ENCODE measurements at places on chromosomes 13 and 19.

- DNase-seq: no peak
Observed at GRCh38 chr13:33026489-33027152, 10.4 kb downstream of the KL start.

- DNase-seq: no peak
Observed at GRCh38 chr13:48873081-48873480, 102.6 kb upstream of the FNDC3A start.

- DNase-seq: no peak
Observed at GRCh38 chr19:33520844-33521479, 629 bp downstream of the PEPD start.

GRCh38 chr13:40220299-40220935 is 446.0 kb downstream of the FOXO1 start:
- peak; percentile 71 for DNase-seq

DNA sequence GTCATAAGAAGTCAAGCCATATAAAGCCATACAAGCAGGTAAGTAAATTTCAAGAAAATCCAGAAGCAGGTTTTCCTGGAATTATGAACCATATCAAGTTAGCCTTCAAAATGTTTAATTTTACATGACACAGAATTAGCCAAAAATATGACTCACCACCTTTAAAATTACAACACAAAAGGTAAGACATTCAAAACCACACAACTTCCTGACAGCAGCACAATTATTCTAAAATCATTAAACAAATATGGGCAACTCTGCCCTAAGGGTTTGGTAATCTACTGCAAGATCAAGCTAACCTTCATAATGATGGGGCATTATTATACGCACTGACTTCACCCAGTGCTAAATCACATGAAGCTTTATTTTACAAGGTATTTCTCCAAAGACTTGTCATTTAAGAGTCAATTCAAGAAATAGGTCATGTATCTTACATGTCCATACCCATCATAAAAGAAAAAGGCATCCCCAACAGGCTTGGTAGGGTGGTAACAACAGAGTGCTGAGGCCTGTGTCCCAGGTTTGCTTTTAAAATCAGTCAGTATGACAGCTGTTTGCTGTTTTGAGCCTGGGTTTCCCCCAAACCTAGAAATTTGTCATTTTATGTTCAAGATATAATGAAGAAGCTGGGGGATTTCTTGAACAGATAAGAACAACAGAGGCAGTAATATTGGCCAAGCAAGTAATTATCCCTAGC is 15.2 kb downstream of the RCBTB1 start:
- DNase-seq: peak; percentile 59

DNA sequence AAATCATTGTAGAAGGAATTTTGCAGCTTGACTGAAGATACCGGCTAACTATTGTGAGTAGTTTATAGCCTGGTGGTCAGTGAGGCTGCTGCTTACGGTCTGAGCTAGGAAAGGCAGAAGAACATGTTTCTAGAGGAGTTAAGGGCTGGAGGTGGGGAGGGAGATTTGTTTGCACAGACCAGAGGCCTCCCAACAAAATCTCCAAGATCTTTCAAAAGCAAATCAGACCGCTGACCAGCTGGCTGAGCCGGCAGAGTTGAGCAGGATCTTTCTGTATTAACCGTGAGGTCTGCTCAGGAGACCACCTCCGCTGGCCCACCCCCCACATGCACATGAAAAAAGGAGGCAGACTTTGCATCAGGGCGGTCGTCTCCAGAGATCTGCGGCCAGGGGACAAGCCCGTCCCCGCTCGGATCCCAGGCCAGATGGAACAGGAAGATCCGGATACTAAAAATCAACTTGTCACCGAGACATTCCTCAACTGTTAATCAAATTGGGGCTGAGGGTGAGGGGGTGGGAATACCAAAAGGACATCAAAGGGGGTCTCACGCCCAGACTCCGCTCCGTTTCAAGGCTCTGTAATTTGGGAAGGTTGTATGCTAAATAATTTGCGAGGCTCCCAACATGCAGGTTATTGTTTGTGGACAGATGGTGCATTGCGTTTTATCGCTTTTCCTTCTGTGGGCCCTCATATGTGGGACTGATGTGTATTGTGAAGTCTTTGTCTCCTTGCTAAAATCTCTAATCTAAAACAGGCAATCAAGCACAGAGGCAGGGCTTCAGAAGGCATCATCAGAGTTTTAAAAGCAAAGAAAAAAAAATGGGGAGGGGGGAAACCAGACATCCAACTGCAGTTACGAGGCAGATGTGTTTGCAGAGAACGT is 319.0 kb downstream of the ZNF536 start:
- DNase-seq: no peak

- no peak for DNase-seq
Observed at GRCh38 chr13:72180253-72180952, 313.4 kb upstream of the DACH1 start.

GRCh38 chr19:38464421-38465082 is 31.1 kb downstream of the RYR1 start:
- DNase-seq: no peak
